Epithelial cell of proximal tubule (primary cell): ENCODE measurements at places on chromosomes 1 and 21. TPM values are rescaled to one million over a fixed set of nuclear protein-coding genes. Genes with fewer than 3 reads are reported as not detected.

Gene UHMK1
- 37.6 and 38.6 TPM in 2 replicates for total RNA-seq

Gene ICOSLG
- total RNA-seq, result 0.29 and 2.7 TPM in 2 replicates

Gene LCE6A
- total RNA-seq, result not detected in 2 replicates

Gene NBPF6
- not detected in 2 replicates for total RNA-seq

Gene NUF2
- 39.3 and 43.6 TPM in 2 replicates for total RNA-seq

Gene ANKRD45
- total RNA-seq, result 0.35 TPM in 1 of 2 replicates, not detected in the other

Gene FLG2
- not detected in 2 replicates for total RNA-seq

Gene PWP2
- total RNA-seq, result 5.0 and 6.6 TPM in 2 replicates

Gene CFHR3
- total RNA-seq, result not detected in 2 replicates

Gene TRIM67
- total RNA-seq, result not detected in 2 replicates
